ENCODE measurements at places on chromosomes 13 and 19. TPM values are rescaled to one million over a fixed set of nuclear protein-coding genes. Genes with fewer than 3 reads are reported as not detected.

DAND5 gene
- total RNA-seq = not detected

KLK11 gene
- not detected for total RNA-seq

TEKTIP1 gene
- not detected for total RNA-seq

ENOX1 gene
- 1.6 TPM for total RNA-seq

MBD3L3 gene
- total RNA-seq = not detected

DOCK9 gene
- 17.0 TPM for total RNA-seq

EBPL gene
- total RNA-seq = 57.0 TPM

Data from smooth muscle cell of trachea (primary cell).